ENCODE measurements at places on chromosomes 6 and 20.

GRCh38 chr20:44125332-44126127 lies 61.5 kb downstream of the JPH2 start:
- no peak for DNase-seq

GRCh38 chr20:56730996-56731395 lies 101.9 kb downstream of the TFAP2C start:
- DNase-seq: no peak

DNA sequence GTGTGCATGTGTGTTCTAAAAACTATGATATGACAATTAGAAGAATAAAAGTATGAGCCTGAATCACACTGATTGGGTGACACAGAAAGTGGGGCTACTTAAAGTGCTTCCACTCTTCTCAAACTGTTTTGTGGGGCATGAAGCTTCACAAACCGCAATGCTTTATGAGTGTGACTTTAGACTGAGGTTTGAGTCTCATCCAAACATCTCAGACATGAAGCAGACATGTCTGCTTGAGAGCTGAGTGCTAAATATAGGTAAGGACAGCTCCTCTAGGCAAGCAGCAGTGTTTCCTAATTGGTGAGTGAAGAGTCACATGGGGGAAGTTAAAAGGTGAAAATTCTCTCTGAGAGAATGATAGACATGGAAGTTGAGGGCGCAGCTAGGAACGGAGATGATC lies 726.9 kb upstream of the CITED2 start:
- no peak for DNase-seq

- DNase-seq: no peak
Measured at GRCh38 chr20:39563349-39563748, 601.2 kb downstream of the DHX35 start.

DNA sequence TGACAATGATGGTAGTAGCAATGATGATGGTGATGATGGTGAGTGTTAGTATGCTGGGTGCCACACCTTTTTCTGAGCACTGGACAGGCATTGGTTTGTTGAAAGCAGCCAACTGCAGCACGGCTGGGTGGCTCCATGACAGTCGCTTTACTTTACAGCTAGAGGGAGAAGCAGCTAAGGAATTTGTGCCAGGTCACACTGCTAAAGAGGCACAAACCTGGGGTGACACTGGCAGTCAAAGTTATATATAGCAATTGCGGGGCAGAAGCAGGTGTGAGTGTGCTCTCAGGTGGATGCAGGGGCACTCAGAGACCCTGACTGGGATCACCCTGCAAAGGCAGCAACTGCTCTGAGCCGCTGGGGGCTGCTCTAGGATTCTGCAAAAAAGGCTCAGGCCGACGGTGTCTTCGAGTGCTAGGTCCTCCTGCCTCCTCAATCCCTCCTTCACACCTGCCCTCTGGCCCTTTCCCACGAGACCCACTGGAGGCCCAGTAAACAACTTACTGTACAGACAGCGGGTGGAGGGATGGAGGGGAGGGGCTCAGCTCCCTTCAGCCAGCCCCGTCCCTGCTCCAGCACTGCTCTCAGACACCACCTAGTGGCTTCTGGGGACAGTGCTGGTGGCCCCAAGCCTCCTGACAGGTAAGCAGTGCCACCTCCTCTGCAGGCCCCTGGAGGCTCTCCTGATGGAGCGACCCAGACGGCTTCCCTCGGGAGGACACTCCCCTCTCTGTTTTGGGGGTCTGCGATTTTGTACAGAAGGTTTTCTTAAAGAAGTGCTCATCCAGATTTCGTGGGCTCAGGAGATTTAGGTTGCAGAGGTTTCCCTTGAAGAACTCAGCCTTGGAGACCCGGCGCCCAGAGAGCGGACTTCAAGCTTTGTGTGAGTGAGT lies 4.4 kb upstream of the RPS21 start:
- peak; percentile 86 for DNase-seq

- no peak for DNase-seq
Measured at GRCh38 chr6:36023996-36024795, at the start of gene SLC26A8. SLC26A8 (minus strand) TSS chr6:36024641; CDS start chr6:36019707, 4,934 bp downstream.

DNA sequence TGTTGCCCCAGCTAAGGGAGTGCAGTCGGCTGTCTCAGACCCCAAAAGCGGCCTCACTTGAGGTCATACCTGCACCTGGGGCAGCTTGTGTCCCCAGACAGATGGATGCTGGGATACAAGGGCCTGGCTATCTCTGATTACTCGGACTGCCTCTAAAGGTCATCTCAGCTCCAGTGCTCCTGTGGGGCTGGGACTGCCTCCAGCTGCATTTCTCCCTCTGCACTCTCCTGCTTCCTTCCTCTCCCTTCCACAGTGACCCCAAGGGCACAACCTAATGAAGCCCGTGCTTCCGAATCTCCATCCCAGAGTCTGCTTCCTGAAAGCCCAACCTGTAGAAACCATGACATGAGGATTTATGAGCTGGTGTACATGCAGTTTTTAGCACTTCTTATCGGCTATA lies 22.8 kb upstream of the OCSTAMP start:
- no peak for DNase-seq

- no peak for DNase-seq
Measured at GRCh38 chr20:34120213-34120612, 8.2 kb upstream of the EIF2S2 start.

DNA sequence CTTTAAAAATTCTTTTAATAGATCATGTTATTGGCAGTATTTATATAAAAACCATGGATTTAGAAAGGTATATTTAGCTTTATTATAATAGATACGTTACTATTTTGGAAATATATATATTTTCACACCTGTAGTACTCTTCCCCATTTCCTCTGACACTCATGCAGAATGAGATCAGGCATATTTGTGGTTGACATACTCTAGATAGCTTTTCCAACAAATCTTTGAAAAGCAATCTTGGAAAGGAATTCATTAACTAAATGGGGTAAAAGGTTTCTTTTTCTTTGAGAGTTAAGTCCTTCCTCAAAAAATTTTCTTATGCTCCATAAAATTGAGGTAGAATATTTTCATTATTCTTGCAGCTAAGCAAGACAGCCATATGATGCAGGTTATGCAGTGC lies 14.5 kb downstream of the ASF1A start:
- no peak for DNase-seq

- peak; percentile 9 for DNase-seq
Measured at GRCh38 chr6:70956451-70957283, at the start of gene B3GAT2. B3GAT2 (minus strand) TSS chr6:70957060; CDS start chr6:70956429, 631 bp downstream.

DNA sequence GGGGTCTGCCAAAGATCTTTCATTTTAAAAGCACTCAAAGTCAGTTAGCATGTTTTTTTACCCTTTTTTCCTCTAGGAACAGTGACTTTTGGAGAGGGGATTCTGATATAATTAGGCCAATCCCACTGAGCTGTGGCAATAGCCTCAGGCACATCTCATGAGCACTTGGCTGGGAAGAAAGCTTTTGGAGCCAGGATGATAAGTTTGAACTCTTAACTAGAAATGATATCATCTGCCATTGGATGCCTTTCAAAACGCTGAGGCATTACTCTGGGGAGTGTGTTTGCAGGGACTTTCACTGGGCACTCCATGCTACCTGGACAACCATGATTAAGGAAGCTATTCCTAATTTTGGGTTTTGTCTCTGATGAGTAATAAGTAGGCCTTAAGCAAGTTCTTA lies 3.7 kb downstream of the SCGN start:
- no peak for DNase-seq

- no peak for DNase-seq
Measured at GRCh38 chr20:17694767-17695166, 5.0 kb upstream of the BANF2 start.

- DNase-seq: no peak
Measured at GRCh38 chr6:32602383-32602782, 12.7 kb upstream of the HLA-DRB1 start.

GRCh38 chr6:100099189-100100074 lies 105.4 kb upstream of the MCHR2 start:
- no peak for DNase-seq

GRCh38 chr6:6829872-6830685 lies 241.6 kb downstream of the LY86 start:
- no peak for DNase-seq

Measured in activated CD4-positive, alpha-beta T cell treated with anti-CD3 and anti-CD28 coated beads, Interleukin-2, amount 50 U/mL, for 48 hours (primary cell).